ENCODE measurements at places on chromosomes 2 and 18. TPM values are rescaled to one million over a fixed set of nuclear protein-coding genes. Genes with fewer than 3 reads are reported as not detected.

ABCG8 gene
- not detected for total RNA-seq

CCDC102B gene
- total RNA-seq: 43.7 TPM

VWC2L gene
- total RNA-seq: not detected

EFR3B gene
- 10.7 TPM for total RNA-seq

GAL3ST2 gene
- total RNA-seq: not detected

TTR gene
- not detected for total RNA-seq

PLB1 gene
- 4.2 TPM for total RNA-seq

SKOR2 gene
- total RNA-seq: not detected

SCN7A gene
- total RNA-seq: 97.1 TPM

KYNU gene
- total RNA-seq: 34.5 TPM

RASGRP3 gene
- total RNA-seq: 13.6 TPM

GRCh38 chr2:80815259-80815658, 510.7 kb upstream of the LRRTM1 start:
- H3K27ac ChIP-seq: no peak overlapping the region
- no peaks in the 10 kb centered on the region for H3K27me3 ChIP-seq
- H3K4me1 ChIP-seq: no peaks in the 10 kb centered on the region

- H3K4me1 ChIP-seq: no peaks in the 10 kb centered on the region
- no peak overlapping the region for H3K4me3 ChIP-seq
- no peak for DNase-seq
- no peak overlapping the region for H3K27ac ChIP-seq
- H3K27me3 ChIP-seq: no peaks in the 10 kb centered on the region
Measured at GRCh38 chr2:13546131-13546530, 829.4 kb downstream of the TRIB2 start.

DNA sequence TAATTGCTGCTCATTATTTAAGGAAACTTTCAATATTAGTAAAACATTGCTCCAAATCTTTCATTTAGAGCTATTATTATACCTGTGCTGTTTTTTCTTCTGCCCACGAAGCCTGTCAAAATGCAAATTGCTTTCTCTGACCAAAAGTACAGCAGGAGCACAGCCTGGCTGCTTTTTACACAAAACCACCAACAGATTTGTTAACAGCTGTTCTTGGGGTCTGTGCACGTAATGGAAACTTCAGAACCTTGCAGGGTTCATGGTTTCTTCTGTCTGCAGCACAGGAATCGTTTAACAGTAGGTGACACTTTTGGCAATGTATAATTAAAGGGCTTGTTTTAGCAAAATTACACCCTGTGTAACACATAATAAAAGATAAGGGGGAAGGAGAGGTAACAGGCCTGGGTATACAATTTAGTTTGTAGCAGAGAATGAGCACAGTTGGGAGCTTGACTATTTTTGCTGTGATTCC, 447.3 kb downstream of the KCNJ3 start:
- no peaks in the 10 kb centered on the region for H3K4me1 ChIP-seq
- H3K27me3 ChIP-seq: no peaks in the 10 kb centered on the region
- H3K4me3 ChIP-seq: no peak overlapping the region
- H3K36me3 ChIP-seq: no peaks in the 10 kb centered on the region

DNA sequence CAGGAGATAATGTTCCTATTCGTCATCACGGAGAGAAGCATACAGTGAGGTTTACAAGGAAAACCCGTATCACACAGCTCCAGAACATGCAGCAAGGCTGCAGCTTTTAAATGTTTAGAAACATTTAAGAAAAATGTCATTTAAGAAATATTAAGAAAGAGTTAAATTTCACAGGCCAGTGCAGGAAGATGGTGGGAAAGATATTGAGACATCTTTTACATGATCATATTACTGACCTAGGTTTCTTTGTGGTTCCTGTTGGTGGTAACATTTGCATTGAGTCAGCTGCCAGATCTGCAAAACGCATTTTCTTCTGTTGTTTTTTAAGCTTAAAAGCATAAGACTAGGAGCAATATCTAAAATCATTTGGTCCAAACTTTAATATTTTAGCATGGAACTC, 44.9 kb downstream of the CPO start:
- no peaks in the 10 kb centered on the region for H3K36me3 ChIP-seq
- no peak for DNase-seq
- peaks cover 8% of the 10 kb centered on the region for H3K4me1 ChIP-seq
- H3K4me3 ChIP-seq: no peak overlapping the region
- H3K27me3 ChIP-seq: no peaks in the 10 kb centered on the region
- H3K27ac ChIP-seq: no peak overlapping the region

GRCh38 chr2:129004485-129004884, 685.8 kb upstream of the HS6ST1 start:
- no peaks in the 10 kb centered on the region for H3K27me3 ChIP-seq
- H3K27ac ChIP-seq: no peak overlapping the region
- no peaks in the 10 kb centered on the region for H3K36me3 ChIP-seq
- H3K4me1 ChIP-seq: no peaks in the 10 kb centered on the region
- no peak for DNase-seq

GRCh38 chr2:85174943-85175342, 41.8 kb downstream of the TCF7L1 start:
- no peaks in the 10 kb centered on the region for H3K27me3 ChIP-seq
- H3K27ac ChIP-seq: no peak overlapping the region
- H3K4me3 ChIP-seq: no peak overlapping the region
- DNase-seq: peak; percentile 33

GRCh38 chr2:241724975-241725870, 9.2 kb upstream of the D2HGDH start:
- DNase-seq: no peak
- no peak overlapping the region for H3K4me3 ChIP-seq
- H3K27me3 ChIP-seq: no peaks in the 10 kb centered on the region
- H3K27ac ChIP-seq: no peak overlapping the region

DNA sequence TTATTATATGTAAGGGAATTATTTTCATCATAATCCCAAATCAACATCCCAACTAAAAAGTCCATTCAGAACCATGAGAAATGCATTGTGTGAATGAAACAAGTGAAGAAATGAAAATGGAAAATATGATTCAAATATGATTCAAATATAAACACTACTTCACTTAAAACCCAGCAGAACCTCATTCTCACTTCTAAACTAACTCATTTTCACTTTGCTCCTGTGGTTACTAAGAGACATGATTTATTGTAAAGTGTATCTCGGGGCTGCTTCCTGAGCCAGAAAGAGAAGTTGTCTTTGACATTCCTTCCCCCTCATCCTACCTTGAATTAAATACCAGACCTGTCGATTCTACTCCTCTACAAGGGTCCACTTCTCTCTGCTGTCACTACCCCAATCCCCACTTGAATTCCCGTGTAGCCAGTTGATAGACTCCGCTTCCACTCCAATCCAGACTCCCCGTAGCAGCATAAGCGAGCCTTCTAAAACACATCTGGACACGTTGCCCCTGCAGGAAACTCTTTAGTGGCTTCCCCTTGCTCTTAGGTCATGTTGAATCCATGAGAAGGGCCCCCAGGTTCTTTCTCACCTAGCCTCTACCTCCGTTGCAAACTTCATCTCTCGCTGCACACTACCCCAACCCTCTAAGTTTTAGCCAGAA, 697.0 kb upstream of the ID2 start:
- no peaks in the 10 kb centered on the region for H3K4me1 ChIP-seq
- no peaks in the 10 kb centered on the region for H3K27me3 ChIP-seq
- no peaks in the 10 kb centered on the region for H3K36me3 ChIP-seq
- no peak for DNase-seq

DNA sequence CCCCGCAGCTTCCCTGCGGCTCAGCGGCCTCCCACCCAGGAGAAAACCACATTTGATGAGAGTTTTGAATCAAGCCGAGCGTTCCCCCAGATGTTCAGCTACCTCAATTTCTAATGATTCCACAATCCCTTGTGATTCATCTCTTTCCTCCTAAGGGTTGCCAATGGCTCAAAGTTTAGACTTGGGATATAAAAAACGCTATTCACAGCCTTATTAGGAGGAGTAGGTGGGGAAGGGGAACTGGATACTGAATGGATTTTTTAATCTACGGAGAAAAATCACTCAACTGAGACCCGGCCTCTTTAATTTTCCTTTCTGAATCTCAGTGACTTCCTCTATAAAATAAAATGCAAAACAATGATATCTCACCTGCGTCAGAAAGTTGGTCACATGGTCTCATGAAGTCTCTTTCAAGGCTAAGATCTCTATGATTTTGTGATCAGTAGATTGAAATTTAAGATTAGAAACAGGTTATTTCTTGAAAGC, 192.6 kb upstream of the TCF4 start:
- H3K27ac ChIP-seq: peak overlapping the region; percentile 63
- no peaks in the 10 kb centered on the region for H3K36me3 ChIP-seq
- no peaks in the 10 kb centered on the region for H3K4me1 ChIP-seq
- H3K27me3 ChIP-seq: no peaks in the 10 kb centered on the region
- H3K4me3 ChIP-seq: peak overlapping the region; percentile 58

- H3K27ac ChIP-seq: no peak overlapping the region
- H3K4me3 ChIP-seq: no peak overlapping the region
- no peaks in the 10 kb centered on the region for H3K4me1 ChIP-seq
- H3K36me3 ChIP-seq: no peaks in the 10 kb centered on the region
- H3K27me3 ChIP-seq: no peaks in the 10 kb centered on the region
- DNase-seq: no peak
Measured at GRCh38 chr18:71625556-71626090, 918.5 kb downstream of the CBLN2 start.

DNA sequence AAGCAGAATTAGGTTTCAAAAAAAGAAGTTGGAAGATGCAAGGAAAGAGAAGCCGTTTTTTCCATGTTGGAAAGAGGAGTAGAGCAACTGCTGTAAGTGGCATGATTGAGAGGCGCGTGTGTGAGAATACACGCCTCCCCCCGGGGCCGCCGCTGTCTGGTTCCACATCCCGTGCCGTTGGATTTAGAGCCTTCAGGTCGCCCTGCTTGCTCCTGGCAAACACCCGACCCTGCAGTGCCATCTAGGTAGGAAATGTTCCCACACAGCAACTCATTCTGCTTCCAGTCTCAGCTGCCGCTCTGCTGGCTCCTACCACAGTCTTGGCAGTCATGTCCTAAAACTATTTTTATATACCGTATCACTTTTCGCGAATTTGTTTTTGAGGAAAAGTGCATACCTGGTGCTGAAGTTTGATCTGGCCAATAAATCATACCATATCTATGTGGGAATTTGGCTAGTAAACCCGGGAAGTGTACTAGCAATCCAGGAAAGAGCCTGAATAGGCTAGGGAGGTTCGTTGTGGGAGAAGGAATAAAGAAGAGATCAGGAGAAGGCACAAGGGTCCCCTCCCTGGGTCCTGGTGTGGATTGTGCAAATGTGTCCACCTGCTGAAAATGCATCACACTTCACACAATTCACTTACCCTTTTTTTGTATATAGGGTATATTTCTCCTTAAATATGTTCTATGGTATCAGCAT, 372.7 kb downstream of the FBXO15 start:
- no peak overlapping the region for H3K27ac ChIP-seq
- H3K27me3 ChIP-seq: no peaks in the 10 kb centered on the region
- H3K4me3 ChIP-seq: no peak overlapping the region

DNA sequence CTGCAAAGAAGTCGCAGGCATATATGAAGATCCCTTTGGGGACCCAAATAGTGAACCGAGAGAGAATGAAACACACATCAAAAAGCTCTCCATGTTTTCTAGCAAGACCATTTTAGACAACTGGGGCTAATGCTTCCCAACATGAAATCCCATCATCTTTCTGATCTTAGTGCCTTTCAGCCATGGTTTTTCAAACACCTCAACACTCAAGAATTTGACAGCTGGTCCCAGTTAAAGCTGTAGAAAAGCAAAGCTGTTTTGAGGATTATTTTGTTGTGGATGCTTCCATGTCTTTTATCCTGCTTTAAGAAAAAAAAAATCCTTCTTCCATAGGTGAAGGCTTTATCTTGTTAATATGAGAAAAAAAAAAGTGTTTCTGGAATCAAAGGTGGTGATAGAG, 259.1 kb downstream of the STK39 start:
- H3K4me1 ChIP-seq: peaks cover 9% of the 10 kb centered on the region
- DNase-seq: no peak
- H3K4me3 ChIP-seq: no peak overlapping the region
- H3K27me3 ChIP-seq: no peaks in the 10 kb centered on the region
- no peaks in the 10 kb centered on the region for H3K36me3 ChIP-seq

GRCh38 chr2:152015552-152015951, 83.3 kb downstream of the CACNB4 start:
- H3K27ac ChIP-seq: no peak overlapping the region
- DNase-seq: no peak
- no peak overlapping the region for H3K4me3 ChIP-seq

GRCh38 chr2:11248-11941, 34.9 kb downstream of the FAM110C start:
- no peak overlapping the region for H3K4me3 ChIP-seq
- H3K27ac ChIP-seq: no peak overlapping the region
- peak; percentile 89 for DNase-seq
- no peaks in the 10 kb centered on the region for H3K27me3 ChIP-seq

DNA sequence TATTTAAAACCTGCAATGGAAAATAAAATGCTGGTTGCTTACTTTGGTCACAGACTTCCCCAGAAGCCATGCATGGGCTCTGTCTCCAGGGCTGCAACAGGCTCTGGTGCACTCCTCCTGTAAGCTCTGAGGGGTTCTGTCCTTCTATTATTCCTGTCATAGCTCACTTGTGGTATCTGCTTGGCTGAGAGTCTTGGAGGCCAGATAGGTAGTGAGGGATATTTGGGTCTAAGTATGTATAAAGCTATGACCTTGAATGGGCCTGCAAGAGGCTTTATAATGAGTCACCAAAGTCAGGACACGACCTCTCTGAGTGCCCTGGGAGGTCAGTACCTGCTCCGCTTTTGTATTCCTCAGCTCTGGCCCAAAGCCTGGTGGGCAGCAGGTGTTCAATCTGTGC, 141.6 kb upstream of the CAPN13 start:
- DNase-seq: no peak
- no peak overlapping the region for H3K4me3 ChIP-seq
- H3K27me3 ChIP-seq: no peaks in the 10 kb centered on the region
- H3K36me3 ChIP-seq: no peaks in the 10 kb centered on the region

DNA sequence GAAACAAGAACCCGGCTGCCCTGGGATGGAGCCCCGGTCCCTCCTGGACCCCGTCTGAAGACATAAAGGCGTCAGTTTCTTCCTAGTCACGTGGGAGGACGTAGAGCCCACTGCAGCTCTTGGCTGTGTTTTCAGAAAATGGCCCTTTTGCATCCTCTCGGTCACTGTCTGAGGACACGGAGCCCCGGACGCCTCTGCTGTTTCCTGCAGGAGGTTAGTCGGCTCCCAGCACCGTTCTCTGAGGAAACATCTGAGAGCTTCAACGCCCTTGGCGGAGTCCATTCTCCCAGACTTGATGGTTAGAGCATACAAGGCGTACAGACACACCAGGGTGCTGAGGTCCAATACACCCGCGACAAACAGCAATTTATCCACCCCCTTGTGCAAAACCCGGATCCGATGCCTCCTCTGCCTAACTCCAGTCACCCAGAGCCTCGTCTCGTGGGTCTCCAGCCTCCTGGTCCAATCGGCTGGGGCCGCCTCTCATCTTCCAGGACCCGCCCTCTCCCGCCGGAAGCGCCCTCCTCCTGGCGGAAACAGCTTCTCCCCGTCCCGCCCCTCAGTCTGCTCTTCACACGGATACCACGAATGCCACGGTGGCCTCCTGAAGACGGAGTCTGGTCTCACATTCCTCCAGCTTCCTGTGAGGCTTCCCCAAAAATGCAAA, 119.4 kb downstream of the TMEM18 start:
- H3K4me1 ChIP-seq: no peaks in the 10 kb centered on the region
- no peaks in the 10 kb centered on the region for H3K36me3 ChIP-seq
- no peaks in the 10 kb centered on the region for H3K27me3 ChIP-seq
- no peak overlapping the region for H3K4me3 ChIP-seq

Data from upper lobe of right lung (tissue), 1 donor.